ENCODE measurements at places on chromosomes 16 and 17. TPM values are rescaled to one million over a fixed set of nuclear protein-coding genes. Genes with fewer than 3 reads are reported as not detected.

DNA sequence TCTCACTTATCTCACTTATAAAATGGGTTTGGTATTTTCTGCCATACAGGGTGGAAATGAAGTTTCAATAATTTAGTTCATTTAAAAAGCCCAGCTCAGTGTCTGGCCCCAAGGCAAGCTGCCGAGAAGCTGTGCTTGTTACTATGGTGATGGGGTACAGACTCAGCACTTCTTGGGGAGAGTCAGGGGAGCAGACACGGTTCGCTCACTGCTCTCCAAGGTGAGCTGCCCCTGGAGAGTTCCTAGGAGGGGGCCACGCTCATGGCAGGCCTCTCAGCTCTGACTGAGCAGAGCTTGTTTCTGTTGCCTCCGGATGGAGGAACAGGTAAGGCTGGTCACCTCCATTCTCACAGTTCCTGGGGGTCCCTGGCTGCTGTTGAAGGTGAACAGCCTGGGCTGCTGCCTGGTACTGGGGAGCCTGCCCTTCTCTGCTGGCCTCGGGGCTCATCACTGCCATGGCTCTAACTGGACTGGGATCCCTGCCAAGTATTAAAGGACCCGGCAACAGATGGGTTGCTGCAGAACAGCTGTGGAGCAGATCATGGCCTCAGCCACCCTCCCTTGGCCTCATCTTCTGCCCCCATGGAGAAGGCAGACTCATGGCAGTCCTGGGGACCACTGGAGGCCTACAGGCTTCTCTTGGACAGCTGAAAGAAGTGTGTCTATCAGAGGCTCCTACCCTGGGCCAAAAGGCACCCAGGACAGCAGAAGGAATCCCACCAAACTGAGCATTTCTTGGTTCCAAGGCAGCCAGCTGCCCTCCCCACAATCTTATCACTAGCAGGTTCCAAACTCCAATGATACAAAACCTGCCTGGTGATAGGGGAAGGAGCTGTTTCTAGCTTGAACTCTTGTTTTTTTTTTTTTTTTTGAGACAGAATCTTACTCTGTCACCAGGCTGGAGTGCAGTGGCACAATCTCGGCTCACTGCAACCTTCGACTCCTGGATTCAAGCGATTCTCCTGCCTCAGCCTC is 25.9 kb upstream of the SPATA32 start:
- no peak overlapping the region for H3K4me3 ChIP-seq
- no peaks in the 10 kb centered on the region for H3K27me3 ChIP-seq
- no peak for DNase-seq
- H3K36me3 ChIP-seq: peaks cover 57% of the 10 kb centered on the region
- H3K4me1 ChIP-seq: peaks cover 27% of the 10 kb centered on the region

The RSL1D1 gene
- total RNA-seq: 195 TPM

DNA sequence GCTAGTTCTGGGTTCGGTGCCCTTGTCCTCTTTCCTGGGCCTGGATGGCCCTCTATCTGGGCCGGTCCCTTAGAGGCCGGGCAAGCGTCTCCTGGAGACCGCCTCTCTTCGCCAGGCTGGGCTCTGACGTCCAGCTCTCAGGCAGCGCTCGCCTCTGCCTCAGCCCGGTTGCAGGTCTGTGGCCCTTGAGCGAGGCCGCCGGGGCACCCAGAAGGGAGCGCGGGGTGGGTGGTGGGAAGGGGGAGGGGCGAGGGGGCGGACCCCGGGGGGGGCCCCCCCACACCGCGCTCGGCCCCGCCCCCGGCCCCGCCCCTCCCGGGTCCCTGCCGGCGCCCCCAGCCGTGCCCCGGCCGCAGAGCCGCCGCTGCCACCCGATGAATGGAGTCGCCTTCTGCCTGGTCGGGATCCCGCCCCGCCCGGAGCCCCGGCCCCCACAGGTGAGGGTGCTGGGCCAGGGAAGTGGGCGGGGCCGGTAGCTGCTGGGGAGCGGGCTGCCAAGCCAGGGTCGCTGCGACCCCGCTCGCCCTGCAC is at the start of gene ARHGAP23:
Gene ARHGAP23, plus strand, starts transcription at position 353 of the 531 bp plus-strand sequence. Its CDS starts 22 bp downstream, at position 375.
- no peak within 1 kb of the TSS for H3K27ac ChIP-seq
- no peak for DNase-seq
- no peaks in the 10 kb centered on the region for H3K36me3 ChIP-seq
- H3K4me3 ChIP-seq: peak within 1 kb of the TSS; percentile 80
- H3K4me1 ChIP-seq: peaks cover 4% of the 10 kb centered on the region
- H3K27me3 ChIP-seq: no peaks in the 10 kb centered on the region

DNA sequence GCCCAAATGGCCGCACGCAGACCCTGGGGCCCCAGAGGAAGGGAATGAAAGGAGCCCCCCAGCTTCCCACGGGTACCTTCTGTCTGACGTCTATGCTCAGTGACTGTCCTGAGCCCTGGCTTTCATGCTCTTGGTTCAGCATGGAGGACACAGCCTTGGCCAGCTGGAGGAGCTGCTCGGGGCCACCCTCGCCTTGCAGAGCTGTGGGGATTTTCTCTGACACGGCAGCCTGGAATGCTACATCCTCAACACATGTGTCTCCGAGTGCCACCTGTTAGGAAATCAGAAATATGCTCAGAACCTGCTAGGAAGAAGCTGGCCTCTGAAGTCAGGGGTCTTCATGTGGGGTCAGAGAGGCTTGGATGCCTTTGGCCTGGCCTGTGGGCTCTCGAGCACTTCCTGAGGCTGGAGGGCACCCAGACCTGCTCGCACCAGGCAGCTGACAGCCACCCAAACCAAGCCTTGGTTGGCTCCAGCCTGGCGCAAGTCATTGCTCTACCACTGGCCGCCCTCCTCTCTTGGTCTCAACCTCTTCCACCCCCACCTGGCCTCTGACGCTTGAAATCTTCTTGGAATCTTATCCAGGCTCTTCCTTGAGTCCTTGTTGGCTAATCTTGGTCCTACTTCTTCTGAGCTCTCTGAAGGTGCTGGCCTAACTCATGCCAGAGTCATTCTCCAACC is 63.7 kb upstream of the BCO1 start:
- no peaks in the 10 kb centered on the region for H3K36me3 ChIP-seq
- no peak overlapping the region for H3K4me3 ChIP-seq
- H3K4me1 ChIP-seq: no peaks in the 10 kb centered on the region
- no peak overlapping the region for H3K27ac ChIP-seq

The CBFA2T3 gene
- total RNA-seq: 35.4 TPM

DNA sequence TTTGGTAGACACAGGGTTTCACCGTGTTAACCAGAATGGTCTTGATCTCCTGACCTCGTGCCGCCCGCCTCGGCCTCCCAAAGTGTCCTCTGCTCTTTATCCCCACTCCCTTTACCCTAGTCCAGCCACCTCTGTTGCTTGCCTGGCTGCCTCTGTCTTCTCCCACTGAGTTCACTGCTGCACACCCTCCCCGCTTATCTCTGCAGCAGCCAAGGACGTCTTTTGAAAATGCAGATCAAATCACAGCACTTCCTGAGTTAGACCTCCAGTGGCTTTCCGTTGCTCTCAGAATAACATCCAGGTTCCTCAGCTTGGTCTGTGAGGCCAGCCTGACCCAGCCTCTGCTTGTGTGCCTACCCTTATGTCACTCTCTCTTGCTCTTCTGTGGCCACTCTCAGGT is 5.4 kb downstream of the METTL22 start:
- H3K4me1 ChIP-seq: no peaks in the 10 kb centered on the region
- no peak overlapping the region for H3K27ac ChIP-seq
- DNase-seq: no peak
- H3K4me3 ChIP-seq: no peak overlapping the region
- no peaks in the 10 kb centered on the region for H3K27me3 ChIP-seq
- peaks cover 8% of the 10 kb centered on the region for H3K36me3 ChIP-seq

GRCh38 chr16:61432421-61432820 is 603.8 kb downstream of the CDH8 start:
- H3K4me1 ChIP-seq: no peaks in the 10 kb centered on the region
- no peak overlapping the region for H3K27ac ChIP-seq
- H3K36me3 ChIP-seq: no peaks in the 10 kb centered on the region
- H3K4me3 ChIP-seq: no peak overlapping the region

DNA sequence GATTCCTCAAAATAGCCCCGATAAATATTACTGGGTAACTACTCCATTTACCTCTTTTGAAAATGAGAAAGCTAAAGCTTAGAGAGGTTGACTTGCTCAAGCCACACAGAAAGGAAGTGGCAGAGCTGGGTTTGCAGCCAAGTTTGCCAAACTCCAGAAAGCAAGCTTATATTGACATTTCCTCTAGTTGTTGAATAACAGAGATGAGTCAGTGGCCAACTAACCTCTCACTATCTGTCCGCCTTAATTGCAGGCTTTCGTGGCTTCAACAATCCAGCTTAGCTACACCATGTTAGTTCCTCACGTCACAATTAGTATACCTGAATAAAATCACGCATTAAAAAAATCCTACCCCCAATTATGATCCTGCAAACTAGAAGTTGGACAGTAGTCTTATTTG is 151.7 kb downstream of the CNTNAP4 start:
- H3K36me3 ChIP-seq: no peaks in the 10 kb centered on the region
- no peaks in the 10 kb centered on the region for H3K27me3 ChIP-seq
- H3K4me1 ChIP-seq: no peaks in the 10 kb centered on the region
